T-cell (primary cell): ENCODE measurements at places on chromosomes 16 and 17.

DNA sequence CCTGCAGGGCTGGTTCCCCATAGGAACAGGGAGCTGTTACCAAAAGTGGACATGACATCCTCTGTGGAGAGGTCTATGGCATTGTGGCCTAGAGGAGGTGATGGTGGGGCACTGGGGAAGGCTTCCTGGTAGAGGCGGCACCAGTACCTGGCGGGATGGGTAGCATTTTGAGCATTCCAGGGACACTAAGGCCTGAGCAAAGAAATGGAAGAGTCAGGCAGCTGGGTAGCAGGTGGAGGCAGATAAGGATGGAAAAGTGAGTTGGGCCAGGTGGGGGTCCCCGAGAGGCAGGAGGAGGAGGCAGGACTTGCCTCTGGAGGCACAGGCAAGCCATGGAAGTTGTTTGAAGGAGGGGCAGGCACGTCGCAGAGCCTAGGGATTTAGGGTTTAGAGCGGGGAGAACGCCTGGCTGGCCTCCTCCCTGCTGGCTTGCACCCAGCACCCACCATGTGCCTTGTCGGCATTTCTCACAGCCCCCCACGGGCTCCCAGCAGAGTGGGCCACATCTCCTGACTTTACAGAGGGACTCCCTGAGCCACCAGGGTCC is 5.1 kb upstream of the ADCY7 start:
- no peak for DNase-seq

DNA sequence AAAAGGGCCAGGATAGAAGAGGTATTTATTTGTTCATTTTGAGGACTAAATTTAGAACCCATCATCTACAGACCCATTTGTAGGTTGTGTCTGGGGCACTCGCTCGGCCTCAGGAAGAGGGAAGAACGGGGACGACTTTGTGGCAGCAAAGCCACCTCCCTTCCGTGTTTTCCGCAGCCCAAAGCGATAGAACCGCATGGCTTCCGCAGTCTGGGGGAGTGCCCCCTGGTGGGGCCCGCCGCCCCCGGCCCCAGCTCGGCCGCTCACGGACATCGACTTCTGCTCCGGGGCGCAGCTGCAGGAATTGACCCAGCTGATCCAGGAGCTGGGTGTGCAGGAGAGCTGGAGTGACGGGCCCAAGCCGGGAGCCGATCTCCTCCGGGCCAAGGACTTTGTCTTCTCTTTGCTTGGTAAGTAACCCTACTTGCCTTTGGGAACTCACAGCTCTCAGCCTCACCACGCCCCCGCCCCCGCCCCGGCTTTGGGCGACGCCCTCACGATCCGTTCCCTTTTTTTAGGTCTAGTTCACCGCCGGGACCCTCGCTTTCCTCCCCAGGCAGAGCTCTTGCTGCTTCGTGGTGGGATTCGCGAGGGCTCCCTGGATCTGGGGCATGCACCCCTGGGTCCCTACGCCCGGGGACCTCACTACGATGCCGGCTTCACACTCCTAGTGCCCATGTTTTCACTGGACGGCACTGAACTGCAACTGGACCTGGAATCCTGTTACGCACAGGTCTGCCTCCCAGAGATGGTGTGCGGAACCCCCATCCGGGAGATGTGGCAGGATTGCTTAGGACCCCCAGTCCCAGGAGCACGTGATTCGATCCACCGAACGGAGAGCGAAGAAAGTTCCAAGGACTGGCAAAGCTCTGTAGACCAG is 681 bp downstream of the TMEM102 start:
- DNase-seq = peak; percentile 24

DNA sequence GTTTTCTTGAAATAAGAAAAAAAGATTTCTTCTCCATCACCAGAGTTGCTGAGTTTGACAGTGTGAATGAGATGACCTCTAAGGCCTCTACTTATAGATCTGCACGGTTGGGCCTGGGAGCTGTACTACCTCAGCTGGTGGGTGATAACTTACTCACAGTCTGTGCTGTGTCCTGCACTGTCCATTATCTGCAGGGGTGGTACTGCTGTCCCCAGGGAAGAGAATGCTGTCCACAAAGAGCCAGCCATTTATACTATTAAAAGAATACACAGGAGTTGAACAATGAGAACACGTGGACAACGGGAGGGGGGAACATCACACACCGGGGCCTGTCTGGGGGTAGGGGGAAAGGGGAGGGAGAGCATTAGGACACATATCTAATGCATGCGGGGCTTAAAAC is 655.3 kb downstream of the WWOX start:
- no peak for DNase-seq

GRCh38 chr16:66682271-66682670 is 14.3 kb downstream of the CMTM4 start:
- no peak for DNase-seq

GRCh38 chr17:13775450-13775849 is 173.7 kb upstream of the HS3ST3A1 start:
- no peak for DNase-seq

DNA sequence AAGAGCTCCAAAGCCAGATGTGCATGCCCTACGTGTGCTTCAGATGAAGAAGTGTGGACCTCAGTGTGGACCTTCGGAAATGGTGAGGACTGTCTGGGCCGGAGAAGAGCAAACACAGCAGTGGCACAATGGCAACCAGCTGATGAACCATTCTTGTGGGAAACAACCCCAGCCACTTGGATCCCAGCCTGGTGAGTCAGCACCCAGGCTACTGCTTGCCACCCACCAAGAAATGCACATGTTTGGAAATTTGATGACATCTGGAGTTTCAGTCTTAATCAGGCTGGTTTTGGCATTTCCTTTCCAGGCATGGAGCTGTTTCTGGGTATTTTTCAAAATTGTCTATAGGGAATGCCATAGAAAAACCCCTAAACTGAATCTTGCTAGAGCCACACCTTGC is 42.7 kb downstream of the DYNLRB2 start:
- DNase-seq = no peak
